ENCODE measurements at places on chromosomes 5 and 9.

DNA sequence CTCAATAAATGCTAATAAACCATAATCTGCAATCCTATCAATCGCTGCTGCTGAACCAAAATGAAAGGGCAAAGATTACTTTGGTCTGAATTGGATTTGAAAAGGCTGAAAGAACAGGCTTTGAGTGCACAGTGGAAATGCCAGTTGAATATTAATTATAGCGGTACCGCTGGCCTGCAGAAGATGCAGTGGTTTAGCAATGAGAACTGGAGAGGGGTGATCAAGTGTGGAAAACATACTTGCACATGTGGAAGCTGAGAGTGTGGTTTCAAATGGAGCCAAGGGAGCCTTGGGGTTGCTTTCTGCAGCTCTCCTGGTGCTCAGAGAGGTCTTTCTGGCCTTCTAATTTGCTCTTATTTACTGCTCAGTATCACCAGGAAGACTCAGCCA lies 133.9 kb downstream of the PTTG1 start:
- no peak for DNase-seq

GRCh38 chr5:42787073-42787472 lies 24.6 kb downstream of the SELENOP start:
- no peak for DNase-seq

GRCh38 chr5:123208668-123209501 lies 119.8 kb downstream of the PRDM6 start:
- no peak for DNase-seq

- no peak for DNase-seq
These were observed 159.1 kb downstream of the PAX5 start for GRCh38 chr9:36874921-36875320.

GRCh38 chr9:4979239-4979638 lies 5.8 kb upstream of the JAK2 start:
- DNase-seq: no peak

- DNase-seq: peak; percentile 90
These were observed 130.3 kb downstream of the CDC42SE2 start for GRCh38 chr5:131394128-131394527.

DNA sequence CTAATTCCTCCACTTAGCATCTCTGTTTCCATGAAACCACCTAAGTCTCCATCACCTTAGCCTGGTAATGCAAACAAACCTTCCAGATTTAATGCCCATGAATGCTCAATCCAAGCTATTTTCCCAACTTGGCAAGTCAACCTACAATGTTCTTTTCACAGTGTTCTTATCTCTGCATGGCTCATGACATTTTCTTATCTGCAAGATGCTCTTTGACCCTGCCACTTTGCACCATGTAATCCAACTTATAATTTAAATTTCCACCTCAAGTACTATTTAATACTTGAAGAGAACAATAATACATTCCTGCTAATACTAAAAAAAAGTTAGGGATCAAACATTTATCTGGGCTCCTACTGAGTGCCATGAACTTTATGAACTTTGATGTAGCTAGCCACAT lies 164.3 kb downstream of the TMEM232 start:
- no peak for DNase-seq

DNA sequence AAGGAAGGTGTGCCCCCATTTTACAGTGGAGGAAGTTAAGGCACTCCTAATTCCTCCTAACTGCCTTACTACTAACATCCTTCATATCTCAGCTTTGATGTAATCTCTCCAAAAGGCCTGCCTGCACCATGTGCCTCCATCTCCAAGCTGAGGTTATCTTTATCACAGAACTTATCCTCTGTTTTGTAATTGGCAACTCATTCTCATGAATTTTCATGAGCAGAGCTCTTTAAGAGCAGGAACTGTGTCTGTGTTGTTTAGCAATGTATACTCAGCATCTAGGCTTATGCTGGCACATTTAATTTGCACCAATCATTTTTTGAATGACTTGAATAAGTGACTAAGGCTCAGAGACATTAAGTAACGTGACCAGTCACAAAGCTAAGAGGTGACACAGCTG lies 147.9 kb upstream of the VLDLR start:
- no peak for DNase-seq

DNA sequence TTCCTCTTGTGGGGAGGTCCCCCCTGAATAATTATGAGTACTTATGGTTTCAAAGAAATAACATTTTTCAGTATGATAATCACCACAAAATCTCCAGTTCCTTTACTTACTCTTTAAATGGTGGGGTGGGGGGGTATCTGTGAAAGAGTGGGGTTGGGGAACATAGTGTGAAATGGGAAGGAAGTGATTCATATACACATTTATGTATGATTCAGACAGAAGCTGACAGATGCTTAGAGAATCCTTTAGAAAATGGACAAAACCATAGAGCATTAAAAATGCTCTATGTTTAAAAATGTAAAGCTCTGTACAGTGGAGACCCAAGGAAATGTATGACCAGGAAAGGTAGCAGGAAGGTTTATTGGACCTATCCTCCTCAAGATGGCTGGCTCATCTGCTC lies 267.5 kb upstream of the GRIA1 start:
- no peak for DNase-seq

GRCh38 chr5:90558344-90559192 lies at the start of gene ADGRV1:
Gene ADGRV1, plus strand, starts transcription at chr5:90558797. Its CDS starts 99 bp downstream, at chr5:90558896.
- DNase-seq: no peak

DNA sequence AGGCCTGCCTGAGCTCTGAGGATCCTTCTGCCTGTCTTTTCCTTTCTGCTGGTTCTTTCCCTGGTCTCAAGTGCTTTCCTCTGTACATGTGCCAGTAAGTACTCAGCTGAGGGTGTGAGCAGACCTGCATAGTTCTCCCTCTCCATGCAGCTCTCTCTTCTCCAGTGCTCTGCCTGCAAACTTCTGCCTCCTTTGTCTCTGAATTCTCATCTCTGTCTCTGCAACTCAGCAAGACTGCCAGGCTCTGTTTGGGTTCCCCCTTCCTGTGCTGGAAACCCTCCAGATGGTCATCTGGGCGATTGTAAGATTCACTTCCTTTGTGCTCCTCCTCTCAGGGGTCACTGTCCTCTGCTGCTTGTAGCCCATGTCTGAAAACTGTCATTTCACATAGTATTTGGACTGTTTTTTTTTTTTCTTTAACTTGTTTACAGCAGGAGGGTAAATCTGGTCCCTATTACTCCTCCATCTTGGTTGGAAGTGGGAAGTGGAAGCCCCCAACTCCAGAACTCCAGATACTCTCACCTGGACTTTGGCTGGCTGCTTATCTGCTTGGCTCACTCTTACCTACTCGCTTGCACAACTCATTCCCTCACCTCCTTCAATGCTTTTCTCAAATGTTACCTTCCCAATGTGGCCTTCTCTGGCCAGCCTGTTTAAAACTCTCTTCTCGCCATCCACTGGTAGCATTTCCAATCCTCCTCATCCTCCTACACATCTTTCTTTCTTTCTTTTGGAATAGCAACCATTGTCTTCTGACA lies 175.3 kb upstream of the TBC1D2 start:
- DNase-seq: no peak

GRCh38 chr9:84139296-84140070 lies 158.9 kb downstream of the RMI1 start:
- no peak for DNase-seq

GRCh38 chr5:79873187-79873586 lies 117.9 kb downstream of the MTX3 start:
- no peak for DNase-seq

DNA sequence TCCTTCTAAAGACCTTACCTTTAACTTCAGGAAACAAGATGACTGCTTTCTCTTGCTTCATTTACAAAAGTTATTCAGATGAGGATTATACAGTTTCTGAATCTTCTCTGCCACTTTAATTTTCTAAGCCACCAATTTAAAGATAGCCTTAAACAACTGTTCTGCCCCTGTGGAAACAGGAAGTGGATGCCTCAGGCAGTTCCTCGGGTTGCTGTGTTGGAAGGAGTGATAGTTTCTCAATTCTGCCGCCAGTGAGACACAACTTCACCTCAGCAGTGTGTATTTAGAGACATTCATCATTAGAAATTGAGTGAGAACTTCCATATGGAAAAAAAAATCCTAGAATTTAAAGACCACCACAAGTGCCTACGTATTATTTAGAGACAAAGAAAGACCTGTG lies 475.1 kb upstream of the WWC1 start:
- DNase-seq: no peak

DNA sequence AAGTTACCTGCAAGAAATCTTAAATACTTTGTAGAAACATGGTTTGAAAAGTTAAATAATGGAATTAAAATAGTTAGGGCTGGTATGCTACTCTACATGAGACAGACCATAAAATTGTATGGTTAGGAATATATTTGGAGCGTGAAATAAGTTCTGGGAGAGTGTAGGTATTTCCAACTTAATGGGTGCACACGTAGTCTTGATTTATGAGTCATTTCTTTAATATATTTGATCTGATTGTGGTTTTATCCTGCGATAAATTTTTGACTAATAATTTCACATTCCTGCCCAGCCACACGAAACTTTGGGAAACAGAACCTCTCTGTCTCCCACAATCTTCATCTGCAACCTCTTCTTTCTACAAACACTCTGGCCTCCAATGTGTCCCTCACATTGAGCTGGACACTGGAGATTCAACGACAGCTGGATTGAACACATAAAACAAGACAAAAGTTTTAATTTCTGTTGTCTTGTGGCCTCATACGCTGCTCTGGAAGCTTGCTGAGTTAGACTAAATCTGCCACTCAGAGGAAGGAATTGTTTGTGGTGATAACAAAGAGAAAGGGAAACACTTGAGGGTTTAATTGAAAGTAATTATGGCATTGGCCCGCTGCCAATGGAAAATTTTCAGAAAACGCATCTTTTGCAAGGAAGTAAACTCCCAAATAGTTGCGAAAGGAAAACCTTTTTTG lies 201.8 kb upstream of the ZNF608 start:
- DNase-seq: no peak

DNA sequence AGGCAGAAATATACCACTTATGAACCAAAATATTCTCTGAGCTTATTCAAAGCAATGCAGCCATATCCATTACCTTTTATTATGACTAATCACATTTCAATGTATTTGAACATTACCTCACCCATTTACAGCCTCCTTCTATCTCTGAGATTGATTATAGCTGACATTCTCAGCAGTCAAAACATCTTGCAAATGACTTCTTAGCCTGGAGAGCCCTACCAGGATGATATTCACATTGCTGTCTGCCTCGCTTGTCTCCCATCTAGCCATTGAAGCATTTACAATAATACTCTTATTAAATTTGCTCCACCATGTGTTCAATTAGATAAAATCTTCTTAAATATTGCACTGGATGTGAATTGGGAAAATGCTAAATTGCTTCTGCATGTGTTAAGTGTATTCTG lies 1879.9 kb upstream of the ACO1 start:
- no peak for DNase-seq

- DNase-seq: no peak
These were observed 226.4 kb downstream of the NFIB start for GRCh38 chr9:14087576-14087975.

GRCh38 chr5:55507574-55507973 lies 27.2 kb downstream of the PLPP1 start:
- no peak for DNase-seq

DNA sequence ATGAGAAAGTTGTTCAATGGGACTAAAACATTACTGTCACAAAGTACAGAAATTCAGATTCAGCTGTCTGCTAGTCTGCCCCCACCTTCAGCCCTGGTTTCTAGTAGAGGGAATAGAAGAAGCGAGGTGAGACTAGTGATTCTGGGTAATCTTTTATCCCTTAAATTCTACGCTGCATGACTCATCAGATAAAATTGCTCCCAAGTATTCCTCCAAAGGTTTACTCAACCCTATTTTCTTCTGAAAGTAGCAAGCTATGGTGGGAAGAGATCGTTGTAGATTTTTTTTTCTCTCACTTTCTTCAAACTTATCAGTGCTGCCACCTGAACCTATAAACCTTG lies 318.9 kb upstream of the RIOK2 start:
- no peak for DNase-seq

DNA sequence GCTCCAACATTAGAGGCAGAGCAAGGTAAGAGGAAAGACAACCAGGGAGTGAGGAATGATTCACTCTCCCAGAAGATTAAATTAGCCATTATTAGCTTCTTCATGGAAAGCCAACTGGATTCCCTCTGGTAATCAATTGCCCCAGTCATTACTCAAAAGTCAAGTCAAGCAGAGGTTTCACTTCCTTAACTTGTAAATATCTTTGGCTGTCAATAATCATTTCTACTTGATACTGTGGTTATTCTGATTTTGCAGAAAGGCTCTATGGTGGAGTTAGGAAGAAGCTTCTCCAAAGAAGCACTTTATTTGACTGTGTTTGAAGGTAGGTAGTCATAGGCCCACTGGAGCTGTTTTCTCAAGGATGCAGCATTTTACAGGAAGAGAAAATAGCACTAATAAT lies 78.0 kb downstream of the JAKMIP2 start:
- no peak for DNase-seq

GRCh38 chr5:175478008-175478383 lies 364 bp upstream of the SFXN1 start:
- no peak for DNase-seq

GRCh38 chr9:9177081-9177480 lies 1377.5 kb upstream of the DMAC1 start:
- DNase-seq: no peak

DNA sequence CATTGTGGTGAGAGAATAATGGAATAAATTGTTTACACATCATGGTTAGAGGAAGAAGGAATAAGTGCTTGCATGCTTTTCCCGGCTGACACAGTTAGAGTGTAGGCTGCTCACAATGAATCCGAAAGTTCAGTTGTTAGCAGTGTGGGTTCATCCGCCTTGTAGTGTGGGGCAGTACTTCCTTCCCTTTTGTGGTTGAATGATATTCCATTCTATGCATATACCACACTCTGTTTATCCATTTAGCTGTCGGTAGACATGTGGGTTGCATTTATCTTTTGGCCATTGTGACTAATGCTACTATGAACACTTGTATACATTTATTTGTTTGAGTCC lies 84.0 kb downstream of the COL5A1 start:
- DNase-seq: no peak

- no peak for DNase-seq
These were observed 5.1 kb upstream of the RALGDS start for GRCh38 chr9:133125941-133126696.

DNA sequence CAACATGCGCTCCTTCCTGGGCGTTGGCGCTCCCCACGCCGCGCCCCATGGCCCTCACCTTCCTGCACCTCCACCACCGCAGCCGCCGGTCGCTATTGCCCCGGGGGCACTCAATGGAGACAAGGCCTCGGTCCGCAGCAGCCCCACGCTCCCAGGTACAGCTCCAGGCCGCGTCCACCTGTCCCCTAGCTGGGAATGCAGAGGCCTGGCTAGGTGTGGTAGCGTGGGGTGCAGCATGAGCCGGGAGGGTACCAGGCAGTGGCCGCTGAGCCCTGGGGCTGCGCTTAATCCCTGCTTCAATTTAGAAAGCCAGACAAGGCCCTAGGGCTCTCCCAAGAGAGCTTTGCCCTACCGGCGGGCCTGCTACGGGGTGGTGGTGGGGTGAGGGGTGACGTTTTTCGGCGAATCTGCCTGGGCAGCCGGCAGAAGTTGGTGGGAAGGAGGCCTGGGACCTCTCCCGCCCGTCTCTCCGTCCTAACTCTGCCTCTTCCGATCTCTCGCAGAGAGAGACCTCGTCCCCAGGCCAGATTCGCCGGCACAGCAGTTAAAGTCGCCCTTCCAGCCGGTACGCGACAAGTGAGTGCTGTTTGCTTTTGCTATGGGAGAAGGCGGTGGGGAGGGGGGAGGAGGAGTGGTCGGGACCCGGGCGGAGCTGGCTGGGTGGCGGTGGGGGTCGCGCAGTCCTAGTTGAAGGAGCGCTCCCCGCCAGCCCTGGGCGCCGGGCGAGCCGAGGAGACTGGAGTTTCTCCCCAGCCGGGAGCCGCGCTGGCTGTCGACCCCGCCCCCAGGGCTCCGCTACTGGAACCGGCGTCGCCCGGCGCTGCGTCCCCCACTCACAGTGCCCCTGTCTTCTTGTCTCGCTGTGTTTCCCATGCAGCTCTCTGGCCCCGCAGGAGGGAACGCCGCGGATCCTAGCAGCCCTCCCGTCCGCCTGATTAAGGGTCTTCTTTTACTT lies 4.8 kb downstream of the IRX1 start:
- DNase-seq: no peak

All from CD4-positive, alpha-beta T cell treated with Interleukin-4 for 1 hour (primary cell).